Mesenteric fat pad (tissue), 1 donor: ENCODE measurements at places on chromosomes 11 and 22. TPM values are rescaled to one million over a fixed set of nuclear protein-coding genes. Genes with fewer than 3 reads are reported as not detected.

P2RY2 gene
- 1.4 TPM for total RNA-seq

CSF2RB gene
- 13.3 TPM for total RNA-seq

MMP12 gene
- total RNA-seq = 0.29 TPM

OR10D3 gene
- not detected for total RNA-seq

FZD4 gene
- total RNA-seq = 295 TPM

MUC6 gene
- total RNA-seq = not detected

MS4A6A gene
- 196 TPM for total RNA-seq

KRTAP5-11 gene
- total RNA-seq = not detected

TIGD3 gene
- not detected for total RNA-seq

THRSP gene
- 9.2 TPM for total RNA-seq

OSM gene
- total RNA-seq = 8.0 TPM

POU2AF2 gene
- total RNA-seq = not detected

UPK3A gene
- not detected for total RNA-seq

HOATZ gene
- total RNA-seq = not detected

GLB1L3 gene
- total RNA-seq = not detected

SERPING1 gene
- 516 TPM for total RNA-seq

DKK3 gene
- total RNA-seq = 8.9 TPM

CPT1A gene
- total RNA-seq = 51.9 TPM

RAB1B gene
- total RNA-seq = 138 TPM

PLAAT5 gene
- total RNA-seq = 39.8 TPM

CD3E gene
- total RNA-seq = 2.2 TPM

SMIM35 gene
- not detected for total RNA-seq

TSGA10IP gene
- total RNA-seq = not detected

OSBPL5 gene
- total RNA-seq = 41.4 TPM

SLC35F2 gene
- 3.2 TPM for total RNA-seq

EIF3F gene
- total RNA-seq = 144 TPM

DPAGT1 gene
- total RNA-seq = 40.9 TPM

SLC5A12 gene
- not detected for total RNA-seq

OR5F1 gene
- total RNA-seq = not detected

PRODH gene
- 2.5 TPM for total RNA-seq

SART1 gene
- total RNA-seq = 47.9 TPM

FOXR1 gene
- not detected for total RNA-seq

CASTOR1 gene
- 11.6 TPM for total RNA-seq

ROBO3 gene
- 14.8 TPM for total RNA-seq

NCF4 gene
- 51.0 TPM for total RNA-seq

CARD10 gene
- total RNA-seq = 10.8 TPM

STIM1 gene
- total RNA-seq = 125 TPM

CDCA5 gene
- 1.2 TPM for total RNA-seq

ZNRF3 gene
- total RNA-seq = 12.1 TPM

PANX3 gene
- not detected for total RNA-seq

RAB36 gene
- 3.2 TPM for total RNA-seq

NARS2 gene
- total RNA-seq = 13.4 TPM

CEND1 gene
- not detected for total RNA-seq

BBOX1 gene
- total RNA-seq = 0.32 TPM

OR52A1 gene
- not detected for total RNA-seq

HTATIP2 gene
- total RNA-seq = 38.9 TPM

RIBC2 gene
- total RNA-seq = not detected

MFNG gene
- 33.6 TPM for total RNA-seq

MOGAT2 gene
- total RNA-seq = 0.32 TPM

CAPN1 gene
- total RNA-seq = 102 TPM

TRIM6 gene
- 1.4 TPM for total RNA-seq

KLHDC7B gene
- 0.10 TPM for total RNA-seq

NAT10 gene
- total RNA-seq = 46.6 TPM

DDI1 gene
- total RNA-seq = not detected

MTNR1B gene
- total RNA-seq = not detected

TRIM22 gene
- 58.5 TPM for total RNA-seq

BCO2 gene
- total RNA-seq = 2.5 TPM
